Ovary (tissue), 10 donors: ENCODE measurements at places on chromosomes 3 and 15. TPM values are rescaled to one million over a fixed set of nuclear protein-coding genes. Genes with fewer than 3 reads are reported as not detected.

DNA sequence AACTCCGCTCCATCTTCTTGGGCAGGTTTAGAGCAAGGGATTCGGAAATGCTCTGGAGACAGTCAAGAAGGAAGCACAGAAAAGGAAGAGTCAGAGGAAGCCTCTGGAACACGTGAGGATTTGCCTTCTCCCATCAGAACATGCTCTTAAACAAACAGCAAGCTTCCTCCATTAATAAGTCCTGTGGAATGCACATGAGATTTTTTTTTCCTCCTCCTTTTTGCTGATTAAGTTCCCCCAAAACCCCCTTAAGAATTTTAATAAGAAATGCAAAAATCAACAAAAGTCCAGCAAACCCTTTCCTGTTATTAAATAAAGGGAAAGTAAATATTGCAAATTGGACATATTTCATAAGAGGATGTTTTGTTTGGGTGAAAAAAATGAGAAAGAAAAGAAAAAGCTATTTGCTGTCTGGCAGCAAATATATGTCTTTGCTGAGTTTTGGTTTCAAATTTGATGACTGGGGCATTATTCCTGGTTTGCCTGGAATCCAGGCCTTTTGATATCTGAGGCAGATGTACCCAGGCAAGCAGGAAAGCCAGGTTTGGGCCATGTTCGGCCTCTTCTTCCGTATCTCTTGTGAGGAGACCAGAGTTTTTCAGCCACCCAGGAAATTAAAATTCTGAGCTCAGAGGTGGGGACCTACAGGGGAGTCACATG lies 7.9 kb upstream of the TSEN2 start:
- H3K4me1 ChIP-seq = peaks cover 6% of the 10 kb centered on the region
- DNase-seq = no peak
- no peak overlapping the region for H3K4me3 ChIP-seq
- no peaks in the 10 kb centered on the region for H3K27me3 ChIP-seq
- H3K27ac ChIP-seq = no peak overlapping the region

GRCh38 chr3:127166501-127167065 lies 26.3 kb upstream of the PRR23E start:
- no peak overlapping the region for H3K4me3 ChIP-seq
- H3K27me3 ChIP-seq = no peaks in the 10 kb centered on the region
- no peaks in the 10 kb centered on the region for H3K4me1 ChIP-seq

The PLA2G4E gene
- not detected for total RNA-seq

GRCh38 chr3:155585384-155585783 lies 159.5 kb downstream of the PLCH1 start:
- H3K27ac ChIP-seq = no peak overlapping the region
- H3K27me3 ChIP-seq = no peaks in the 10 kb centered on the region
- no peak overlapping the region for H3K4me3 ChIP-seq
- H3K4me1 ChIP-seq = no peaks in the 10 kb centered on the region
- no peaks in the 10 kb centered on the region for H3K36me3 ChIP-seq

The SLC22A14 gene
- total RNA-seq = not detected

The RPS27L gene
- total RNA-seq = 85.5 TPM

GRCh38 chr15:85063522-85064079 lies 81.9 kb downstream of the PDE8A start:
- H3K4me1 ChIP-seq = no peaks in the 10 kb centered on the region
- H3K4me3 ChIP-seq = no peak overlapping the region
- H3K27ac ChIP-seq = no peak overlapping the region
- no peak for DNase-seq
- H3K27me3 ChIP-seq = no peaks in the 10 kb centered on the region

The RBM15B gene
- total RNA-seq = 30.0 TPM

The LRTM1 gene
- total RNA-seq = not detected

The DNASE1L3 gene
- not detected for total RNA-seq

GRCh38 chr3:32815841-32816438 lies 1.9 kb upstream of the TRIM71 start:
- DNase-seq = no peak
- H3K27ac ChIP-seq = no peak overlapping the region
- H3K4me1 ChIP-seq = no peaks in the 10 kb centered on the region
- H3K4me3 ChIP-seq = no peak overlapping the region
- H3K36me3 ChIP-seq = no peaks in the 10 kb centered on the region

GRCh38 chr3:114506591-114507300 lies 212.9 kb downstream of the TIGIT start:
- DNase-seq = no peak
- H3K4me3 ChIP-seq = no peak overlapping the region
- H3K36me3 ChIP-seq = no peaks in the 10 kb centered on the region

GRCh38 chr15:39360452-39360851 lies 220.4 kb upstream of the THBS1 start:
- no peaks in the 10 kb centered on the region for H3K27me3 ChIP-seq
- no peak overlapping the region for H3K4me3 ChIP-seq
- H3K4me1 ChIP-seq = peaks cover 5% of the 10 kb centered on the region
- DNase-seq = no peak

The HPS3 gene
- 23.3 TPM for total RNA-seq

- DNase-seq = peak; percentile 73
- H3K36me3 ChIP-seq = no peaks in the 10 kb centered on the region
- H3K4me3 ChIP-seq = peak overlapping the region; percentile 84
- H3K4me1 ChIP-seq = no peaks in the 10 kb centered on the region
Measured at GRCh38 chr3:11720304-11720898, 76.7 kb upstream of the VGLL4 start.

GRCh38 chr15:58518626-58519025 lies 86.8 kb downstream of the LIPC start:
- no peak overlapping the region for H3K27ac ChIP-seq
- no peak for DNase-seq
- H3K4me3 ChIP-seq = no peak overlapping the region
- H3K27me3 ChIP-seq = no peaks in the 10 kb centered on the region
- peaks cover 2% of the 10 kb centered on the region for H3K4me1 ChIP-seq

GRCh38 chr15:37020852-37021251 lies 79.5 kb downstream of the MEIS2 start:
- DNase-seq = no peak
- no peaks in the 10 kb centered on the region for H3K27me3 ChIP-seq
- peak overlapping the region; percentile 64 for H3K27ac ChIP-seq
- H3K4me1 ChIP-seq = peaks cover 11% of the 10 kb centered on the region
- no peaks in the 10 kb centered on the region for H3K36me3 ChIP-seq

GRCh38 chr3:150292891-150293290 lies 115.2 kb upstream of the TSC22D2 start:
- no peaks in the 10 kb centered on the region for H3K27me3 ChIP-seq
- H3K27ac ChIP-seq = no peak overlapping the region

DNA sequence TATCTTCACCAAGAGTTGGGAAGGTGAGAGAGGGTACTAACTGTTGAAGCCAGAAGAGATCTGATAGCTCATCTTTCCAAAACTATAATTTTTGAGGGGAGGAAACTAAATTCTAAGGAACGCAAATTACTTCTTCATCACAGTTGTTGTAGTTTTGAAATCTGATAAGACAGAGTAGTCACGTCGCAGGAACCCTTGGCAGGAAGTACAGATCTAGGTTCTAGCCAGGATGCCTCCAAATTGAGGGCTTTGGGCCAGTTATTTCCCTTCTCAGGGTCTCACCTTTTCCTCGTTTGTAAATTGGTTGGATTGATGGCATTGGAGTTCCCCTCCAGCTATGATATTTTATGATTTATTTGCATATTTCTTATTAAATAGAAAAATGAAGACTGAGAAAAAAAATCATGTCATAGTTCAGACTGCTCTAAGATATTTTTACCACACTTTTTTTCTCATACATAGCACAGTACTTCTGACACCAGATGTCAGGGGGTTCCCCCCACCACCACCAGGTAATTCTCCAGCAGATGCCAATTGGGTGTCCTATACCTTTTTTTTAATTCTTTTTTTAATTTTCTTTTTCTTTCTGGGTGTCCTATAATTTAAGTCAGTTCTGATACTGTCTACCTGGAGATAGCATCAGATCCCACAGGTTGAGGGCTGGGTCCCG lies 32.3 kb upstream of the APH1B start:
- peaks cover 1% of the 10 kb centered on the region for H3K4me1 ChIP-seq
- no peak overlapping the region for H3K27ac ChIP-seq

- H3K36me3 ChIP-seq = no peaks in the 10 kb centered on the region
- H3K27me3 ChIP-seq = no peaks in the 10 kb centered on the region
- no peak overlapping the region for H3K4me3 ChIP-seq
- no peak overlapping the region for H3K27ac ChIP-seq
- no peak for DNase-seq
Measured at GRCh38 chr3:150239766-150240165, 168.3 kb upstream of the TSC22D2 start.

GRCh38 chr15:45106002-45106790 lies 7.8 kb downstream of the DUOX2 start:
- H3K4me3 ChIP-seq = no peak overlapping the region
- no peaks in the 10 kb centered on the region for H3K36me3 ChIP-seq
- no peaks in the 10 kb centered on the region for H3K27me3 ChIP-seq

The TMPRSS7 gene
- total RNA-seq = 0.34 TPM

The CHRFAM7A gene
- 3.5 TPM for total RNA-seq

The SPSB4 gene
- total RNA-seq = 0.11 TPM

- DNase-seq = no peak
- H3K4me3 ChIP-seq = no peak overlapping the region
- H3K27me3 ChIP-seq = no peaks in the 10 kb centered on the region
- no peak overlapping the region for H3K27ac ChIP-seq
- no peaks in the 10 kb centered on the region for H3K36me3 ChIP-seq
Measured at GRCh38 chr3:60983906-60984305, 267.3 kb downstream of the FHIT start.

DNA sequence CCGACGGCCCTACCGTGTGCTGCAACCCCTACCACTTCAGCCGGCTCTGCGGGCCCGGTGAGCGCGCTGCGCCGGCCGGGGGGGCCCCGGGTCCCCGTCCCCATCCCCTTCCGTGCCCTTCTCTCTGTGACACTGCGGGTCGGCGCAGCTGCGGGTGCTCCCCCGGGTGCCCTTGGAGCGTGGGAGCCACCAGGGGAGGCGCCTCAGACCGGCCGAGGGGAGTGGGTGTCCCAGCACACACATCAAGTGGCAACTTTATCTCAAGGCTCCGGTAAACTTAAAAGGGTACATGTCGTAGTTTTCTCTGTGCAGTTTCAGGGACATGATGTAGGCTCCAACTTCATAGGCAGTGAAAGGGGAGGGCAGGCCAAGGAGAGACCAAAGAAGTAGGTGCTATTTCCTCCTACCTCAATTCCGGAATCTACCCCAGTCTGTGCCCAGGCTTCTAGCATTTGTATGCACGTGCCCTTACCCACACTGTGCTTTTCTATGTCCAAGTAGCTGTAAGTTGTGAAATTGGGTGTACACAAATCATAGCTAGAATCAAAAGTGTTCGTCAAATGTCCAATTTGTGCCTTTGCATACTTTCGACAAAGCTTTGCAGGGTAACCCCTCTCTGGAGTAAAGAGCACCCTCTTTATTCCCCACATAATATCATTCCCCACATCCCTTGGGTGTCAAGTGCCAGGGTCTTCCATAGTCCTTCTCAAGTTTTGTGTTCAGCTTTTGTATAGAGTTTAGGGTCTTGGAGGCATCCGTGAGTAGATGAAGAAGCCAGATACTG lies 2.2 kb downstream of the SMAD6 start:
- H3K36me3 ChIP-seq = no peaks in the 10 kb centered on the region
- H3K4me3 ChIP-seq = peak overlapping the region; percentile 54
- H3K4me1 ChIP-seq = peaks cover 23% of the 10 kb centered on the region
- no peak overlapping the region for H3K27ac ChIP-seq

GRCh38 chr3:183330881-183331280 lies 77.8 kb downstream of the B3GNT5 start:
- DNase-seq = no peak
- no peaks in the 10 kb centered on the region for H3K36me3 ChIP-seq
- H3K4me3 ChIP-seq = no peak overlapping the region
- no peaks in the 10 kb centered on the region for H3K4me1 ChIP-seq

GRCh38 chr3:29475854-29476253 lies 195.0 kb downstream of the RBMS3 start:
- no peak overlapping the region for H3K4me3 ChIP-seq
- H3K27ac ChIP-seq = no peak overlapping the region
- H3K36me3 ChIP-seq = no peaks in the 10 kb centered on the region
- no peaks in the 10 kb centered on the region for H3K27me3 ChIP-seq
- peaks cover 4% of the 10 kb centered on the region for H3K4me1 ChIP-seq
- no peak for DNase-seq

GRCh38 chr3:163878396-163878795 lies 1199.9 kb downstream of the SI start:
- no peaks in the 10 kb centered on the region for H3K36me3 ChIP-seq
- H3K4me3 ChIP-seq = no peak overlapping the region
- DNase-seq = no peak
- no peaks in the 10 kb centered on the region for H3K27me3 ChIP-seq
- no peaks in the 10 kb centered on the region for H3K4me1 ChIP-seq

DNA sequence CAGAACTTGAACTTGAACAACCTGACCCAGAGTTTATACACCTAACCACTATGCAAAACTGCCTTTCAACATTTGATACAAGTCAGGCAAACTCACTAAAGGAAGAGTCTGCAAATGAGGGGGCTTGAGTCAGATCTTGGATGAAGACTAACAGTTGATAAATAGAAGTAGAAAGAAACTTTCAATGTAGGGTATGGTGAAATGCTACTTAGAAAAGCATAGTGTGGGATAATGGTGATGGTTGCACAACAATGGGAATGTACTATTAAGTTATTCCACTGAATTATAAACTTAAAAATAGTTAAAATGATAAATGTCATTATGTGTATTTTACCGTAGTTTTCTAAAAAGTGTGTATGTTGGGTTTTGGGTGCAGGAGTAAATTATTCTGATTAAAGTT lies 19.7 kb upstream of the ZNF280D start:
- DNase-seq = no peak
- no peaks in the 10 kb centered on the region for H3K36me3 ChIP-seq
- H3K27ac ChIP-seq = no peak overlapping the region
- no peaks in the 10 kb centered on the region for H3K4me1 ChIP-seq
- H3K27me3 ChIP-seq = no peaks in the 10 kb centered on the region
- H3K4me3 ChIP-seq = no peak overlapping the region

GRCh38 chr3:100269410-100270214 lies 8.8 kb downstream of the TBC1D23 start:
- H3K27ac ChIP-seq = no peak overlapping the region
- H3K4me1 ChIP-seq = peaks cover 1% of the 10 kb centered on the region
- DNase-seq = no peak

The CYP19A1 gene
- 1.1 TPM for total RNA-seq

The PRR20G gene
- total RNA-seq = not detected

- no peaks in the 10 kb centered on the region for H3K4me1 ChIP-seq
- peak overlapping the region; percentile 81 for H3K27ac ChIP-seq
- DNase-seq = no peak
Measured at GRCh38 chr3:113514265-113514769, 639 bp downstream of the SPICE1 start.

DNA sequence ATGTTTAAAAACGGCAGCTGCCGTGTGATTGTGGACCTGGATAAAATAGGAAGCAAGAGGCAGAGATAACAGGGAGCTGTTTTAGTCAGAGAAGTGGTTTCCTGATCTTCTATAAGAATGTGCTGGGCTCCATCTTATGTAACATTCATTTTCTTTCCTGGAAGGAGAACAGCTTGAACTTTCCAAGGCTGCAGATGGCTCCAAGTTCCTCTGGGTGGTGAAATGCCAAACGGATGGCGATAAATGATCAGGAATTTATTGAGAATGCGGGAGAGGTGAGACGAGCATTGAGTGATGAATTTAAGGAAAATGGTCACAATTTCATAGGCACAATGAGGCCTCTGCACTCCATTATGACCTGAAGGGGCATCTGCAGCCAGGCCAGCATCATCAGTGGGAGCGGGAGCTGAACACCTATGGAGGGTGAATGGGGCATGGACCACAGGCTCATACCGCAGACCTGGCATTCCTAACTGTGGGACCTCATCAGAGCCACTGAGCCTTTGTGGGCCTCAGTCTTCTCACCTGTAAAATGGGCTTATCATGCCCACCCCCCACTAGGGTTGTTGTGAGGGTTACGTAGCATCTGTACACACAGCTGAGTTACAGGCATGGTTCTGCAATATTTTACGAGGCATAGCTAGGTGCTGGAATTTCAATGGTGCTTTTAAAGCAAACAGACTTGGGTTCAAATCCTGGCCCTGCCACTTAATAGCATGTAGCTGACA lies 17.1 kb downstream of the MGLL start:
- no peak for DNase-seq
- H3K4me3 ChIP-seq = no peak overlapping the region
- H3K27me3 ChIP-seq = no peaks in the 10 kb centered on the region

The P2RY1 gene
- total RNA-seq = 7.2 TPM
